ENCODE measurements at places on chromosomes 5 and 9.

DNA sequence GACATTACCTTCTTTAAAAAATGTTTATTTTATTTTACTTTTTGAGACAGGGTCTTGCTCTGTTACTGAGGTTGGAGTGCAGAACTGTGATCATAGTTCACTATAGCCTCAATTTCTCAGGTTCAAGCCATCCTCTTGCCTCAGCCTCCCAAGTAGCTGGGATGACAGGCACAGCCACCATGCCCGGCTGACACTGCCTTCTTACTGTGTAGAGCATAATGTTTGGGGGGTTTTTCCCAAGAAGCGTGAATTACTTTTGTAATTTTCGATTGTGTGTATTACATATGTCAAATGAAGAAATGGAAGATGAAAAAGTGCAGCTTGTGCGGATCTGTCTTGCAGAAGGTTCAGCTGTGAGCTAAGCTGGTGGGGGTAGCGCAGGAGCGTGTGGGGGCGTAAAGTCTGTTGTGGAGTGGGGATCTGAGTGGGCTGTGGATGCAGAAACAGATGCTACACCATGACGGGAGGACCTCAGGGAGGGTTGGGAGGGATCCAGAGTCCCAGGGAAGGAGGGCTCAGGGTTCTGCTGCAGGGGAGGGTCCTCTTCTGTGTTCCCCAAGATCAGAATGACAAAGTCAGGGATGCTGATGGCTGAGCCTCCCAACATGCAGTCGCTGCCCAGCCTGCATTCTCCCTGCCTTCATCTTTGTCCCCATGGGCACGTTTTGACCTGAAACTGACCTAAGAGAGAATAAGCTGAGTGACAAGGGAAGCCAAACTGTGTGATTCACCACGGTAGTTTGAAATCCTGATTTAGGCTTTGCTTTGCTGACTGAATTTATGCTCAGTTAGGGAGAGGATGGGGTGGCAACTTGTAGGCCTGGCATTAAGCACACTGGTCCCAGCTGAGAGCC lies 6.8 kb upstream of the ANKRD33B start:
- H3K4me3 ChIP-seq, result no peak overlapping the region
- no peak for DNase-seq
- H3K4me1 ChIP-seq, result peaks cover 19% of the 10 kb centered on the region
- H3K27me3 ChIP-seq, result no peaks in the 10 kb centered on the region
- no peak overlapping the region for H3K27ac ChIP-seq

DNA sequence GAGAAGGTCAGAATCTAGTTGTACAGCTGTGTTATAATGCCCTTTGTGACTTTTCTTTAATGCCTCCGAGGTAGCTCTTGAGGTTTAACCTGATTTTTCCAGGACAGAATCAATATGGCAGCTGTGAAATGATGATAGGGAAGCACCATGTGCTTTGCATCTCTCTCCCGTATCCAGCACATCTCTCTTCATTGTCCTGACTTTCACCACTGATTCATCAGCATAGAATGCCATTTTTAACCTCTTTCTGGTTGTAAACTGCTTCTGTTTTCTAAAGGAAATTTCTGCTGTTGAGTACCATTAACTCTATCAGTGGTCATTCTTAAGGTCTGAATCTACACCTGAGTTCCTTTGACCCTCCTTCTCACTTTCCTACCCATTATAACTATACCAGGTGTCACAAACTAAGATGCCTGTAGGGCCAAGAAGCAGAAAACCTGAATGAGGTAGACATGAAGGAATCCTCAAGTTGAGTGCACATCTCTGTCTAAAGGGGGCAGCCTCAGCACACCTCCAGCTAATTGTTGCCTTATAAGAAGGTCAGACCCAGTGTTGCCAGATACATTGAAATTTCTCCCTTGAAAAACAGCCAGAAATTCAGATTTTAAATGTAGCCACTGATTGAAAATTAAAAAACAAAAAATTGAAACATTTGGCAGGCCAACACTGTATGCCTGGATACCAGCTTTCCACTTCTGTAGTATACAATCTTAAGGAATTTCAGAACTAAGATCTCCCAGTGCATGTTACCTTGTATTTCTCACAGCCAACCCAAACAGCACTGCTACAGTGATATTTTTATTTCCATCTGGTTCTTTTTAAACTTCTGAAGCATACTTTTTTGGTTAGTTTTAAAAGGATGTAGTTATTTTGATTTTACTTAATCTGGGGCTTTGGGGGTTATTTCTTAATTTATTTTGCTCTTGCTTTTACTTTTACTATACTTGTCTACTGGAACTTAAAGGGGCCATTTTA lies 35.8 kb upstream of the TLX3 start:
- no peaks in the 10 kb centered on the region for H3K36me3 ChIP-seq
- no peak overlapping the region for H3K4me3 ChIP-seq
- H3K27me3 ChIP-seq, result no peaks in the 10 kb centered on the region
- peaks cover 3% of the 10 kb centered on the region for H3K4me1 ChIP-seq

GRCh38 chr5:129771058-129771838 lies 23.4 kb downstream of the MINAR2 start:
- H3K36me3 ChIP-seq, result no peaks in the 10 kb centered on the region
- H3K4me1 ChIP-seq, result no peaks in the 10 kb centered on the region
- DNase-seq, result peak; percentile 66
- no peaks in the 10 kb centered on the region for H3K27me3 ChIP-seq

GRCh38 chr5:77077829-77078176 lies 9.3 kb downstream of the ZBED3 start:
- no peak overlapping the region for H3K27ac ChIP-seq
- no peak overlapping the region for H3K4me3 ChIP-seq
- H3K36me3 ChIP-seq, result no peaks in the 10 kb centered on the region
- DNase-seq, result no peak
- no peaks in the 10 kb centered on the region for H3K27me3 ChIP-seq

DNA sequence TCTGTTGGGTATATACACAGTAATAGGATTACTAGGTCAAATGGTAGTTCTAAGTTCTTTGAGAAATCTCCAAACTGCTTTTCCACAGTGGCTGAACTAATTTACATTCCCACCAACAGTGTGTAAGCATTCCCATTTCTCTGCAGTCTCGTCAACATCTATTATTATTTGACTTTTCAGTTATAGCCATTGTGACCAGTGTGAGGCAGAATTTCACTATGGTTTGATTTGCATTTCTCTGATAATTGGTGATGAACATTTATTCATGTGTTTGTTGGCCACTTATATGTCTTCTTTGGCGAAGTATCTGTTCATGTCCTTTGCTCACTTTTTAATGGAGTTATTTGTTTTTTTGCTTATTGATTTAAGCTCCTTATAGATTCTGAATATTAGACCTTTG lies 596.2 kb upstream of the DAB2 start:
- H3K27ac ChIP-seq, result no peak overlapping the region
- H3K27me3 ChIP-seq, result no peaks in the 10 kb centered on the region
- peak; percentile 27 for DNase-seq
- H3K36me3 ChIP-seq, result no peaks in the 10 kb centered on the region

DNA sequence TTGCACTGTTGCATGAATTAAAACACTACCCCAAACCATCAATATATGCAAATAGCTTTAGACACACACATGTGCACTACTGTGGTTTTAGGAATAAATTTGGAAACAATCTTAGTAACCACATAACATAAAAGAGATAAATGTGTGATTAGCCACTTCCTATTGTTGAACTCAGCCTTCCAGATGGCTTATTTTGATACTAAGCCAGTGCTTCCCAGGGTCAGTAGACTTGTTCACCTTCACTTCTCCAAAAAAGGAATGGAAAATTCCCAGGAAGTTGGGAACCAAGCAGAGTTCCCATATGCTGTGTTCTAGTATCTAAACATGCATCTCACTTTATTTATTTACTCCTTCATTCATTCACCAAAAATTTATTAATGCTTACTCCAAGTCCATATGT lies 47.8 kb downstream of the SVEP1 start:
- no peak for DNase-seq
- no peak overlapping the region for H3K27ac ChIP-seq
- H3K4me3 ChIP-seq, result no peak overlapping the region
- no peaks in the 10 kb centered on the region for H3K27me3 ChIP-seq
- H3K4me1 ChIP-seq, result no peaks in the 10 kb centered on the region

Measured in natural killer cell (primary cell).